ENCODE measurements at places on chromosomes 1 and 21.

- no peak for DNase-seq
Observed at GRCh38 chr1:11318982-11319381, 46.0 kb downstream of the UBIAD1 start.

GRCh38 chr21:23541571-23541970, 2065.7 kb downstream of the MRPL39 start:
- no peak for DNase-seq

DNA sequence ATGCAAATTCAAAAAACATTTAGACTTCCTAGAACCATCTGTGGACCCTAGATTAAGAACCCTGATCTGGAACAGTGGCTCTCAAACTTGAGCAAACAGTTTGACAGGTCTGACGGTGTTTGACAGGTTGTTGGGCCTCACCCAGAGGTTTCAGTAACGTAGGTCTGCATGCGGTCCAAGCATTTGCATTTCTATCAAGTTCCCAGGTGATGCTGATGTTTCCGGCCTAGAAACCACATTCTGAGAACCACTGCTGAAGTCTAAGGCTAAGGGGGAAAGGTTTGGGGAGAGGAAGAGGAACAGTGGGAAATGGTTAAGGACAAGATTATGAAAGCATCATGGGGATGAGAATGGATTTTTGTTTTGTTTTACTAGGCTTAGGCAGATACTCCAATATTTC, 48.6 kb downstream of the MDM4 start:
- DNase-seq: peak; percentile 67

GRCh38 chr1:201324821-201325677, 41.7 kb downstream of the PKP1 start:
- no peak for DNase-seq

DNA sequence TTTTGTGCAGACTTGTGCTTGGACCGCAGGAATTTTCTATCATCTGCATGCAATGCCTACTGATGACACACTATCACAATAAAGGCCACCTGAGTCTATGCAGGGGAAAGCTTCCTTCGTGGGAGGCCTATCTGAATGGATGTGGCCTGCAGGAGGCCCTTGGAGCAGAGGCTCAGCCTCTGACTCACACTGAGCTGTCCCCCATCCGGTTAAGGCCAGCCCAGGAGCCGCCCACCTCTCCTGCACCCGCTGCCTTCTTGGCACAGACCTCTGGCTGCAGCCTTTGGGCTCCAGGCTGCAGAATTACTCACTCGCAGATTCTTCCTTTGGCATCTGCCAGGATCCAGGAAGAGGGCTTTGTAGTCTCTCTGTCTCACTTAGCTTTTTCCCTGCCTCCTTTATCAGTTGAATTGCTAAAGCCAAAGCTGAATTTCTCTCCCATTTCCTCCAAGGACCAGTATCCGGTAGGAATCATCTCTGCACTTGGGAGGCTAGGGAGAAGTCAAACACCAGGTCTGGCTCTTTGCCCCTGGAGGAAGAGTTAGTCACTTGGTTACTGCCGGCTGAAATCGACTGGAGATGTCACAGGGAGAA, 65.1 kb upstream of the JUN start:
- no peak for DNase-seq

- no peak for DNase-seq
Observed at GRCh38 chr1:35590476-35591040, 17.4 kb downstream of the TFAP2E start.

DNA sequence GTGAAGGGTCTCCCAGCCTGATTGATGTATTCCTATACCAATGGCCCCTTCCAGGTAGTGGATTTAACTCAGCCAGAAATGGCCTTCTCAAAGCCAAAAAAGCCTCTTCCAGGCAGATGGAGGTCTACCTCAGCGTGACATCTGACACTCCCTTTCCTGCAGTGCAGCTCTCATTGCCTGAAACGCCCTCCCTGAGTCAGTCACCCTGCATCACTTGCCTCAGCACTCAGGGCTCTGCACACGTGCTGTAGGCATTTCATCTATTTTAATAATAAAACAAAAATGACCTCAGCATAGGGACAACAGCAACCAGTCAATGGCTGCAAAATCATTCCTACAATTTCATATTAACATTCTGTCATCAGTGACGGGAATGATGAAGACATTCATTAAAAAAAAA, 64.4 kb upstream of the GJA5 start:
- no peak for DNase-seq

DNA sequence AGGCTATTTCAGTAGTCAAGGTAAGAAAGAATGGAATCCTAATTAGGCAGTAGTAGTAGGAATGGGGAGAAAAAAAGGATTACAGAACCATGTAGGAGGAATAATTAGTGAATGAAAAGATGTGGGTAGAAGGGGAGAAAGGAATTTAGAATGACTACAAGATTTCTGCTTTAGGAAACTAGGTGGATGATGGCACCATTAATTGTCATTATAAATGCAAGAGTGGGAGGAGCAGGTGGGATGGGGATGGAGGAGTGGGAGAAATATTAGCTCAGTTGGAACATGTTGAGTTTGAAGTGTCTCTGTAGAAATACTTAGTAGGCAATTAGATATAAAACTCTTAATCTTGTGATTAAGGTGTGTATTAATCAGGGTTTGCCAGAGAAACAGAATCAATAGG, 50.0 kb upstream of the C21orf91 start:
- no peak for DNase-seq

GRCh38 chr1:91730801-91731732, 154.9 kb downstream of the TGFBR3 start:
- DNase-seq: no peak

GRCh38 chr1:154326546-154327465, 1.5 kb downstream of the ATP8B2 start:
- DNase-seq: no peak

DNA sequence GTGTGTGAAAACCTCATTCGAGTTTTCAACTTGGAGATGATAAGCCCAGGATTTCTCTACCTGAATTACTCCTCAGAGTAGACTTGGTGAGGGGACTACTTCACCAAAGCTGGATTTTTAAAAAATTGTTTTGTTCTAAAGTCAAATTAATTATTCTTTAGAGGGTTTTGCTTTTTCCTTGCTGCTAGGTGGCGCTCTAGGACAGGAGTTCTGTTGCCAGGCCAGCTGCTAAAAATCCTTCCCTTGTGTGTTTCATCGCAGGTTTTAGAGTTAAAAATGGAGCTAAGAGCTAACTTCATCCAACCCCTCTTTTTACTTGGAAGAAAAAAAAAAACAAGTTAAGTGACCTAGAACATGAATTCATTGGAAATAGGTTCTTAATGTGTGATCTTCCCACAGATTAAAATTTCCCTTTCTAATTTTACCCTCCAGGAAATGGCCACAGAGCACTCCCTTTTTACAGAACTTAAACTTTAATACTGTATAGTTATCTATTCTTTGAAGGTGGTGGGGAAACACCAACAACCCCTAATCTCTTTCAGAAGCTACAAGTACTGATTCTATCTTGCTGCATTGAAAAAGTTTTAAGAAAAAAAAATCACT, 36.7 kb upstream of the FAM163A start:
- DNase-seq: peak; percentile 30

GRCh38 chr1:57748719-57749118, 324.9 kb upstream of the DAB1 start:
- no peak for DNase-seq

DNA sequence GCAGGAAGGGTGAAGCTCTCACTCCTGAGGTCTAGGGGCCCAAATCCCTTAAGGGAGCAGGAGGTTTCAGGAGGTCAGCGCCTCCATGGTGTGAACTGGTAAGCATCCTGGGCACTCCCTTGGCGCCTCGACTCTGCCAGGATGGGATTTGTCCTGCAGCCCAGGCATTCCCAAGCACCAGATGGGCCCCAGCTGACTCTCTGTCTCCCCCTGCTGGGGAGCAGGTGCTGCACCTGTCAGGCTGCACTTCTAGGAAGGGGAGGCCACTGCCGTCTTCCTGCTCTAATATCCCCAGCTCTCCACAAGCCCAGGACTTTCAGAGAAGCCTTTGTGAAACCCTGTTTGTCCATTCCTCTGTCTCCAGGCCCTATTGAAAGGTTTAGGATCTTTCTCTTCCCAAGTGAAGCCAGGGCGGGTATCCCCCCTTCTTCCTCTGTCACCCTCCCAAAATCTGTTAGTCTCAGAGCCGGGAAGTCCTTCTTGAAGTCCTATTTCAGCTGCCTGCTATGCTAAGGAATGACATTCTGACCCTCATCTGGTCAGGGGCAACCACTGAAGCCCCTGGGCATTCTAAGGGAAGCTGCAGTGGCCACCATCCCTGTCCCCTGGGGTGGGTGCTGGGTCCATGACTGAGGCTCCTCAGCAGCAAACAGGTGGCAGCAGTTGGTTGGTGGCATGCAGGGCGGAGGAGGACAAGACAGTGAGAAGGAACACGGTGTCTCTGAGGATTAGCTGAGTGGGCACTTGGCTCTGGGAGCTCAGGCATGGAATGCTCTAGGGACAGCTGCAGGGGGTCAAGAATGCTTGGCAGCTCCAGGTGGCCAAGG, 3.2 kb downstream of the MYBPH start:
- peak; percentile 65 for DNase-seq

GRCh38 chr1:185155600-185156287, 1.0 kb downstream of the TRMT1L start:
- DNase-seq: peak; percentile 13

GRCh38 chr1:164660412-164660772, 101.4 kb downstream of the PBX1 start:
- DNase-seq: no peak

- no peak for DNase-seq
Observed at GRCh38 chr1:193417403-193417802, 231.0 kb upstream of the B3GALT2 start.

DNA sequence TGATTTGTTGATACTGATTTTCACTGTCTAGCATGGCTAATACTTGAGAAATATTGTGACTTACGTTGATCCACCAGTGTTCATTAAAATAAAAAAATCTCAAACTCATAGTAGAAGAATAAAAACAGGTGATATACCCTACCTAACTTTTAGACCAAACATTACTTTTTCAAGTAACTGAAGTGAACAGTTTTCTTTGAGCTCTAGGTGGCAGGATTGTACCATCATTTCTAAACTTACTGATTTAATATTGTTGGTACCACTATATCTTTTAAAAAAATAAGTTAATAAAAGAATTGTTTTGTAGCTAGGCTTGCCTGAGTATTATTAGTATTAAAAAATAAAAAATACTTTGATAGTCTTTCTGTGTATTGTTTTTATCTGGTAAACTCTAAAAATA, 21.5 kb downstream of the CDC73 start:
- DNase-seq: no peak

GRCh38 chr1:184535191-184535970, 148.6 kb downstream of the C1orf21 start:
- no peak for DNase-seq

DNA sequence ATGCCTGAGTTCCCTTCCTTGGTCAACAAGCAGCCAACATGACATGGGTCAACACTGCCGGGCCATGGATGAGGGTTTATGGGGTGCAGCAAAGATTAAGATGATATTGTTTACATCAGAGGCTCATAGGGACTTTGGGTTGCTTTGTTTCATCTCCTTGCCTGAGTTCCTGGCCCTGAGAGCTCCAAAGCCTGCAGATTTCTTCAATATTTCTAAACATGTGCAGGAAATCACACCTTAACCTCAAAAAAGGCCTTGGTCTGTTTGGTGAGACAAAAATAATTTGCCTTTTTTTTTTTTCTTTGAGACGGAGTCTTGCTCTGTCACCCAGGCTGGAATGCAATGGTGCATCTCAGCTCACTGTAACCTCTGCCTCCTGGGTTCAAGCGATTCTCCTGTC, 876 bp downstream of the SLAMF8 start:
- no peak for DNase-seq

- DNase-seq: peak; percentile 72
Observed at GRCh38 chr1:26287033-26287711, 7.3 kb downstream of the SH3BGRL3 start.

DNA sequence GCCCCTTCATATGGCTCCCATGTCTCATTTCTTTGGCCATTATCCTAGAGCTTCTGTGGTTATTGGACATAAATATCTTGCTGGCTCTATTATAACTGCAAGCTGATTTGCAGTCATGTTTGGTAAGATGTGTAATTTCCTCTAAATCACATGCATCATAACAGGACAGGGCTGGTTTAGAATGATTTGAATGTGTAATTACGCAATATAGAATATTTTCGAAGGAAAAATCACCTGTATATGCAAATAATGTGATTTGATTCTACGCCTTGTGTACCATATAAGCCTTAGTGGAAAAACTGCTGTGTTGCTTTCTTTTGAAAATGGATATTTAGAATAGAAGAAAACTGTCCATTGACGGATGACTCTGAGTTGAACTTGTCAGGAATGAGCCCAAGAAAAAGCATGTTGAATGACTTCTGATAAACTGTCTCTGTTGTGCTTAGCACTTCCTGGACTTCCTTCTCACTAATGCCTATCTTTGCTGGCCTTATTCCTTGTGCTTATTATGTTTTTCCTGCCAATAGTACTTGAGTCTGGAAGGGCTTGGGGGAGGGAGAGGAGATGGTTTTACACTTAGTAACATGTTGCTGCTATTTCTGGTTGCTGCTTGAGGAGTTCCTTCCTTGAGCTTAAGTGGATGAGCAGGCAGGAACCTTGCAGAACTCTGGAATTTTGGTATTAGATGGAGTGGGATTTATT, 6.5 kb downstream of the CACHD1 start:
- no peak for DNase-seq

GRCh38 chr1:108097018-108097417, 103.1 kb downstream of the SLC25A24 start:
- DNase-seq: no peak

GRCh38 chr1:154578058-154578418, 10.5 kb downstream of the CHRNB2 start:
- no peak for DNase-seq

- DNase-seq: no peak
Observed at GRCh38 chr1:162144853-162145252, 75.4 kb downstream of the NOS1AP start.

GRCh38 chr1:109977225-109977624, 7.3 kb upstream of the AHCYL1 start:
- no peak for DNase-seq

DNA sequence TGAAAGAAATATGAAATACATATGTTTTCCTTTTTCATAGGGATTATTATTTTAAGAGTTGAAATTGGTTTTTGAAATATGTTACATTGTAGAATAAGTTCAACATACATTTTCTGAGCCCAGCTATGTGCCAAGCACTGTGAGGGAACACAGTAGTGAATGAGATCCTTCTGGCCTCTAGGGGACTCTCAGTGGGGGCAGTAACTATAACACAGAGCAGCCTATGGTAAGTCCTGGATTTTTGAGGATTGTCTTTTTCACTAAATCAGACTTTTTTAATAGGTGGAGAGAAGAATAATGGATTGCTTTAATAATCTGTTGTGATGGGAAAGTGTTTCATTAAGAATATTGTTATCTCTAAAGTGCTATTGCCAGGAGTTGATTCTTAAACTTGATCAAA, 2.4 kb downstream of the DNAJC6 start:
- no peak for DNase-seq

GRCh38 chr1:91623020-91623419, 122.4 kb downstream of the CDC7 start:
- no peak for DNase-seq

DNA sequence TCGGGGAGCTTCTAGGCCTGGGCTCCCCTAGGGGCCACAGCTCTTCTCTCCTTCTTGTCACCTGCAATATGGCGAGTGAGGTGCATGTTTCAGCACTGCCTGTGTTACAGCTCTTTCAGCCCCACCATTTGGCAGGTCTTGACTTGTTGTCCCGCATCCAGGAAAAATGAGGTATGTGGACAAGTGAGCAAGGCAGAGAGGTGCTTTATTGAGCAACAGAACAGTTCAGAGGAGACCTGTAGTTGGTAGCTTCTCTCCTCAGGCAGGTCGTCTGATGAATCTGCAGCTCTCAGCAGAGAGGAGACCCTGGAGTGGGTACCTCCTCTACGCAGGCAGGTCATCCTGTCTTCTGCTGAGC, 208.2 kb upstream of the USP25 start:
- no peak for DNase-seq

Measured in germinal center (tissue), 1 donor.